Endothelial cell (in vitro differentiated cells): ENCODE measurements at places on chromosomes 4 and X. TPM values are rescaled to one million over a fixed set of nuclear protein-coding genes. Genes with fewer than 3 reads are reported as not detected.

GRCh38 chr4:84887824-84888223 is 78.7 kb downstream of the WDFY3 start:
- H3K27ac ChIP-seq: no peak overlapping the region
- H3K4me3 ChIP-seq: no peak overlapping the region
- DNase-seq: no peak
- peaks cover 1% of the 10 kb centered on the region for H3K27me3 ChIP-seq

Gene FAM241A
- total RNA-seq: 15.6 TPM

DNA sequence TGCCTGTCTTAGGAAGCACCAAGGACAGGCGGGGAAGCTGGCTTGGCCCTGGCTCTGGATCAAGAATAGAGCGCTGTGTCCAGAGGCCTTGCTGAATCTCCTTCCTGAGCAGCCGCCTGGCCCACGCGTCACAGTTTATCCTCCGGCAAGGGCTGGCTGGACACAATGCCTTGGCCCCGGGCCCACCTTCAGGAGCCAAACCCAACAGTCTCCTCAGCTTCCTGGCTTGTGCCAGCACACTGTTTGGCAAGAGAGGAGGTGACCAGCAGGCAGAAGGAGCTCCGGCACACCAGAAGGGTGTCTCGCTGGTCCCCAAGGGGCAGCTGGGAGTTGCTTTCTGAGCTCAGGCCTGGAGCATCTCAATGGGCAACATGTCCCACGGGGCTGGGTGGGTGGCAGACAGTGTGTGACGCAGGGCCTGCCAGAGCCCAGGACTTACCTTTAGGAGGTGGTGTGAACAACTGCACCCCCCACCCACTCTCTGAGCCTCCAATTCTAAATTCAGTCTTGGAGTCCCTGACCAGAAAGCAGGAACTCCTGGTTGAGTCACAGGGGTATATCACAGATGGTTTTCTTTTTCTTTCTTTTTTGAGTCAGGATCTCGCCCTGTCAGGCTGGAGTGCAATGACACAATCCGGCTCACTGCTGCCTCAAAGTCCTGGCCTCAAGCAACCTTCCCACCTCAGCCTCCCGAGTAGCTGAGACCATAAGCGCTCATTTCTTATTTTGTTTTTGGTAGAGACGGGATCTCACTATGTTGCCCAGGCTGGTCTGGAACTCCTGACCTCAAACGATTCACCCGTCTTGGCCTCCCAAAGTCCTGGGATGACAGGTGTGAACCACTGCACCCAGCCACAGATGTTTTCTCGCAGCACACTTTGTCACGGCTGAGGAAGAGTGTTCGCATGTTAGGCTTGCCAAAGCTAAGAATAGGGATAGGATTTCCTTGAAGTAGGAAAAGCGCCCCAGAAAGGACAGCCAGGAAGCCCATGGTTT is 361.2 kb downstream of the BCOR start:
- peaks cover 5% of the 10 kb centered on the region for H3K27me3 ChIP-seq
- H3K4me1 ChIP-seq: peaks cover 2% of the 10 kb centered on the region
- no peak for DNase-seq
- H3K4me3 ChIP-seq: no peak overlapping the region
- H3K36me3 ChIP-seq: no peaks in the 10 kb centered on the region
- no peak overlapping the region for H3K27ac ChIP-seq

Gene NUDT6
- total RNA-seq: 6.5 TPM

DNA sequence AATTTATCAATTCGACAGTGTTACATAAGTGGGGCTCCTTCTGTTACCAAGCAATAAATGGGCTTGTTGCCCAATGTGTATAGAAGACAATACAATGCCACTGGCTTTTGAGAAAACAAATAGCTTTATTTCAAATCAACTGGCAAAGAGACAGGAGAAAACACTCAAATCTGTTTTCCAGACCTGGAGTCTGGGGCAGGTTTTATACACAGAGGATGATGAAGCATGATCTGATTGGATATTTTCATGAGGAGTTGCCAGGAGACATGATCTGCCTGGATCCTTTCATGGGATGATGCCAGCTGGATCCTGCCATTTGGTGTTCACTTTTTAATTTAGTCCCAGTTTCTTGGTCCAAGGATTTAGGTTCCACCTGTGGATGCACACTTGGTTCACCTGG is 287.9 kb downstream of the CXXC4 start:
- no peaks in the 10 kb centered on the region for H3K36me3 ChIP-seq
- no peaks in the 10 kb centered on the region for H3K4me1 ChIP-seq
- no peaks in the 10 kb centered on the region for H3K27me3 ChIP-seq
- no peak overlapping the region for H3K27ac ChIP-seq
- no peak for DNase-seq
- no peak overlapping the region for H3K4me3 ChIP-seq

DNA sequence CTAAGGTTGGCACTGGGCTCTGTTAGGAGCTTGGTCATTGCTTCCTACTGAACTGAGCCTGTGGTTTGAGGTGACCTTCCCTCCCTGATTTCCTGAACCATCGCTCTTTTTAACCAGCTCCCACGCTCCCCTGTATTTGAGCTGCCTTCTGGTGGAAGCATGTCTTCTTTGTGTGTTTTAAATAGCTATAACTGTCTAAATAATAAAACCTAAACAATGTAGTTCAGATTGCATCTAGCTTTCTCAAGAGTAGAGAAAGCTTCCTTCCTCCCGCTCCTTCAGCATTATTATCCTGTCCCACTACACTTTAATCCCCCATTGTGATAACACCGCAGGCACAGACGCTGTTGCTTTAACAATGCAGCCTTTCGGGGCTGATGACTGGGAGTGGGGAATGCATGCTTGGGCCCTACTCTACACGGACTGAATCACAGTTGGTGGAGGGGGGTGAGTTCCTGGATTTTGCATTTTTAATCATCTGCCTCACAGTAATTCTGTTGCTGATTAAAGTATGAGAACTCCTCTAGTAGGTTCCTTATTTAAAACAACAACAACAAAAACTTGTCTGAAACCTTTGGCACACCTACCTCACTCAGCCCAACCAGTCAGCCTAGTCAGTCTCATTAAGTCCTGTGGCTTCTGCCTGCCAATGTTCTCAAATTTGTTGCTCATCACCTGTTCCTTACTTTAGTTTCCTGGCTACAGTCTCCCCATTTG is 6.6 kb downstream of the SMS start:
- H3K36me3 ChIP-seq: peaks cover 8% of the 10 kb centered on the region
- H3K27me3 ChIP-seq: no peaks in the 10 kb centered on the region
- H3K4me3 ChIP-seq: no peak overlapping the region
- H3K4me1 ChIP-seq: peaks cover 49% of the 10 kb centered on the region
- no peak for DNase-seq
- peak overlapping the region; percentile 75 for H3K27ac ChIP-seq

DNA sequence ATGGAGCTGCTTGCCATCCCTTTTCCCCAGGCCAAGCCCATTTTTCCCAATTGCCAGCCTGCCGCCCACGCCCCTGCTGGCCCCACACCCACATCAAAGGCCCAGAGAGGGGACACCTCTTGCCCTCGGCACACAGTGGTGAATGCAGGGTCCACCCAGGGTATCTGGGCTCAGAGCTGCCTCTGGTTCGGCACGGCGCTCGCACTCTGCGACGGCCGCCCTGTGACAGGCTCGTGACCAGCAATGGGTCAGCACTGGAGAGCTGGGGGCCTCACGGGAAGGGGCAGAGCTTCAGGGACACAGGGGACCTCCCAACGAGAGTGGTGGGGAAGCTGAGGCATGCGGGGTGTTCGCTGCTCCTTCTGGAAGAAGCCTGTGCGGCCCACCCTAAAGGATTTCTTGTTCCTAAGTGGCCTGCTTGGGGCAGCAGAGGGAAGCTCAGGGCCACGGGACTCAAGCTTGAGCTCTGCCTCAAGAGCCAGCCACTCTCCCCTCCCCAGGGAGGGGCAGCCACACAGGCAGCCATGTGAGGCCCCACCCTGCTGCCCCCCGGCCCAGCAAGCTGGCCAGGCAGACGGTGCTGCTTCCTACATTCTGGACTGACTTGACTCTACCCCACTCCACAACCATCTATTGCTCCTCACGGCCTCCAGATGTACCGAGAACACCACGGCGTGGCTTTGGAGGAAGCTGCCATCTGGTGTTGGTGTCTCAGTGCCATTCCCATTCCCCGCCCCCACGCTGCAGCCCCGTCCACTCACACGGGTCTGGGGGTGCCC is 73.7 kb downstream of the ABLIM2 start:
- peaks cover 5% of the 10 kb centered on the region for H3K27me3 ChIP-seq
- DNase-seq: no peak
- H3K36me3 ChIP-seq: peaks cover 5% of the 10 kb centered on the region
- no peak overlapping the region for H3K27ac ChIP-seq

Gene SPIN2A
- 1.6 TPM for total RNA-seq

GRCh38 chrX:136086521-136086920 is 60.8 kb upstream of the FHL1 start:
- H3K4me3 ChIP-seq: no peak overlapping the region
- DNase-seq: no peak
- H3K27me3 ChIP-seq: peaks cover 2% of the 10 kb centered on the region
- H3K36me3 ChIP-seq: no peaks in the 10 kb centered on the region

Gene RTL3
- not detected for total RNA-seq

DNA sequence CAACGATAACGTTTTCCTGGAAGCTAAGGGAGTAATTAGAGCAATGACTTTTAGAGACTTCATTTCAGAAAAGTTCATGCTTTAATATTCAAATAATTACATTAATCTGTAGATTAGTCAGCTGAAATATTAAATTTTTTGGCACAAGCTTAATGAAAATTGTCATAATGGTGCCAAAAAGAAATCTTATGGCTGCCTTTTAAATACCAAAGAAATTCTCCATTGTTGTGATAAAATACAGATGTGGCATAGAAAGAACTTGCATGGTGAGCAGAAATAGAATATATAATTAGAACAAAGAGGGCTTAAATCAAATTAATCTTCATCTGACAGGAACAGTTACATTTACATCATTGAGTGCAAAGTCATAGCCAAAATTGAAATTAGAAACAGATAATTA is 263.5 kb downstream of the AFF2 start:
- H3K4me1 ChIP-seq: no peaks in the 10 kb centered on the region
- no peak overlapping the region for H3K27ac ChIP-seq
- H3K36me3 ChIP-seq: no peaks in the 10 kb centered on the region
- DNase-seq: no peak
- H3K4me3 ChIP-seq: no peak overlapping the region

DNA sequence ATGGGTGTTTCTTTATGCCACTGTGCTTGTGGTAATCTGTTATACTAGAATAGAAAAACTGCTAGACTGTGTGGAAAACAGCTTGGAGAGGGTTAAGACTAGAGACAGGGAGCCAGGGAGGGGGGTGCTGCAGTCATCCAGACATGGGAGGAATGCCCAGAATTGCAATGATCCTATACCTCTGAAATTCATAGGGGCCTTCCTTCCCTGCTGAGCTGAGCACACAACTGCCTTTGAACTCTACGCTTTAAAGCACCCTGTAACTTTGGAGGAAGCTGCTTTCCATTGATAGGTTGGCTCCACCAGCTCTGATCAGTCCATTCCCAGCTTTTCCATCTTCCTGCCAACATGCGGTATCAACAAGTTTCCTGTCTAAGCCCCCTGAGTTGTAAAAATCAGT is 155.9 kb upstream of the RASGEF1B start:
- H3K4me3 ChIP-seq: no peak overlapping the region
- peaks cover 2% of the 10 kb centered on the region for H3K27me3 ChIP-seq
- H3K27ac ChIP-seq: no peak overlapping the region
- peaks cover 20% of the 10 kb centered on the region for H3K4me1 ChIP-seq
- DNase-seq: no peak

Gene CYBB
- not detected for total RNA-seq

GRCh38 chr4:71430609-71431008 is 91.8 kb downstream of the SLC4A4 start:
- H3K27ac ChIP-seq: no peak overlapping the region
- H3K4me1 ChIP-seq: no peaks in the 10 kb centered on the region
- H3K36me3 ChIP-seq: no peaks in the 10 kb centered on the region
- no peaks in the 10 kb centered on the region for H3K27me3 ChIP-seq
- DNase-seq: no peak
- H3K4me3 ChIP-seq: no peak overlapping the region

- H3K4me3 ChIP-seq: no peak overlapping the region
- no peak for DNase-seq
- no peaks in the 10 kb centered on the region for H3K4me1 ChIP-seq
- H3K27ac ChIP-seq: no peak overlapping the region
- H3K36me3 ChIP-seq: peaks cover 5% of the 10 kb centered on the region
- H3K27me3 ChIP-seq: peaks cover 8% of the 10 kb centered on the region
Measured at GRCh38 chrX:1027133-1027532, 185.3 kb downstream of the CRLF2 start.
